ENCODE measurements at places on chromosomes 4 and X.

DNA sequence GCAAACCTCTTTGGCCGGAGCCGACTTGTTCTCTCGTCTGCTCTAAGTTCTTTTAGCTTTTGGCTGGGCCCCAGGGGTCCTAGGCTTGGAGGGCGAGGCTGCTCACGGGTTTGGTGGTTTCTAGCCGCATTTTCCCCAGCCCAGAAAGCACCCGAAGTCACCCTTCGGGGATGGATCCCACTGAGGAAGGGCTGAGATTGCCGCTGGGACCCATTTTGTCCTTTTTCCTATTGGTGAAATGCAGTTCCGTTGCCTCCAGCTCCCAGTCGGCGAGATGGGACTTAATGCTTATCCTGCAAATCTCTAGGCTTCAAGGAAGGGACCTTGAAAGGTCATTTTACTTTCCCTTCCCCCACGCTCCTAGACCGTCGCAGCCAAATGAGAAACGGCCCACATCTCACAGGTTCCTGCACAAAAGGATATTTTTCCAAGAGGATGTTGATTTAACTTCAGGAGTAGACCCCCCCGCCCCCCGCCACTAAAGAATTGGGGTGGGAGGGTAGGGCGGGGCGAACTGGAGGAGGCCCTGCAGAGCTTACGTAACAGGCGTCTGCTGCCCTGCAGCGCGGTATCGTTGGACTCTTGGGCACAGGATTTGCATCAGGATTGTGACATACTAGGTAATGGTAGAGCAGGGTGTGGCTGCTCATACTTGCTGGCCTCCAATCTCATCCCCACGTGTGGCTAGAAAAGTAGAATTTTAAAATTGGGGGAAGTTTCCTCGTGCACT, 564 bp downstream of the PGK1 start:
- DNase-seq = peak; percentile 31

- no peak for DNase-seq
These were observed 183.7 kb downstream of the DKK2 start for GRCh38 chr4:106852426-106852825.

GRCh38 chrX:44317181-44317580, 26.3 kb downstream of the EFHC2 start:
- no peak for DNase-seq

DNA sequence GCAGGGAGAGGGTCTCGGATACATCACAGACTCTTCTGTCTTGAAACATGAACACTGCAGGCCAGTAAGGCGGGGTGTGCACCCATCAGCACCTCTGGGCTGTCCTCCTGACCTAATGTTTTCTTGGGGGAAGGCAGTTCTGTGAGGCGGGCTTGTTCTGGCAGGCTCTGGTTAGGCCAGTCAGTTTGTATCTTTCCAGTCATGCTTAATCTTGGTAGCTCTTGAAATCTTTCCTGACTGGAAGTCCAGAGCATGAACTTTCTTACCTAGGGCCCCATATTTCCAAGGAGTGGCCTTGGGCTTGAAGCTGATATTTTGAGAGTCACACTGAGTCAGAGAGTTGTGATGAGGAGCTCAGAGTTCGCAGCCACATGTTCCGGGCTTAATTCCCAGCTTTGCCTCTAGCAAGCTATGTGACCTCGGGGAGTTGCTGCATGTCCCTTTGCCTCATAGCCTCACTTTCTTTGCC, 54.2 kb upstream of the RASSF6 start:
- DNase-seq = no peak

- DNase-seq = peak; percentile 44
These were observed 289.7 kb downstream of the SHOX start for GRCh38 chrX:920234-920799.

DNA sequence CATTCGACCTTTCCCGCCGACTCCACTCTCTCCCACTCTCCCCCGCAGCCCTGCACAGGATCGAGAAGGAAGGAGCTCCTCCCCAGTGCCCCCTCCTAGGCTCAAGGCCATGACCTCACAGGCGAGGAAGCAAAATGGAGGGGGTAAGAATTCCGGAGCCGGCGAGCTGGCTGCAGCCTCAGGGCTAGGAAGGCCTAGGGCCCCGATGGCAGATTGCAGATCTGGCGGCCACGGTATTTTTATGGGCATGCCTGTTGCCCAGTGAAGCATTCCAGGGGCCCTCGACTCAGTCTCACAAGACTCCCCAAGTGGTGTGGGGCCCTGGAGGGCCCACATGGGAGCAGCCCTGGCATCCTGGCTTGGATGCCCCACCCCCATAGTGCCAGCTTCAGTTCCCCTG, 942 bp upstream of the L1CAM start:
- DNase-seq = peak; percentile 51

- DNase-seq = no peak
These were observed 50.5 kb upstream of the UGT2B4 start for GRCh38 chr4:69546134-69546765.

DNA sequence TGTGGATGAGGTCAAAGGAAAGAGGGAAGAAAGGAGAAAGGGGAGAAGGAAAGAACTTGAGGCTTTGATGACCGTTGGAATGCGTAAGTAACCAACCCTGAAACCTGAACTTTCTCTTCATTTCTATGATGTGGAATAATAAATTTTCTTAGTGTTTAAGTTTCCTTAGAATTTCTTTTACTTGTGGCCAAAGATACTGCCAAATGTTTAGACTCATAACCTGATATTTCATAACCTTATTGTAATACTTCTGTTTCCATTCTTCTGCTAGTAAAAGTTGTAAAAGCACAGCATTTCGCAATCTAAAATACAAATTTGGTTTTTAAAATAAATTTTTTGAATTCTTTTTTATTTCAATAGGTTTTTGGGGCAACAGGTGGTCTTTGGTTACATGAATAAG, 258.5 kb upstream of the GIMD1 start:
- no peak for DNase-seq

GRCh38 chr4:40256329-40256728, 59.5 kb downstream of the RHOH start:
- DNase-seq = no peak

DNA sequence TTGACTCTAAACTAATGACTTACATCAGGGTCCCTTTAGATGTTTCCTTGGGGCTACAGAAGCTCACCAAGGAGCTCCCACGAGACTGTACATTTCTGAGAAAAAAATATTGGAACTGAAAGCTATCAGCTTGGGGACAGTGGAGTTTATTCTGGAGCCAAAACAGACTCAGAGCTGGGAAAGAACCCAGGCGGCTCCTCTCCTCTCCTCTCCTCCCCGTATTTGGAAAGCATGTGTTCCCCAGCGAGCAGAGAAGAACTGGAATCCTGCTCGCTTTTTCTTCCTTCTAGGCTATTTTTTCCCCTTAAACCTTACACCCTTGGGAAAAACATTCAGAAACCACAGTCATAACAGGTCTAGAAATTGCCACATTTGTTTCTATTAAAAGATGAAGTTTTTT, 4.3 kb upstream of the MAP7D3 start:
- DNase-seq = no peak

GRCh38 chrX:69127466-69127865, 37.8 kb downstream of the PJA1 start:
- DNase-seq = no peak

GRCh38 chr4:47667552-47667951, 170.3 kb downstream of the CORIN start:
- no peak for DNase-seq

GRCh38 chr4:157294575-157294974, 74.0 kb downstream of the GRIA2 start:
- no peak for DNase-seq

- DNase-seq = no peak
These were observed 341.1 kb downstream of the GBA3 start for GRCh38 chr4:23033796-23034195.

GRCh38 chrX:68376373-68376772, 56.9 kb downstream of the OPHN1 start:
- no peak for DNase-seq

Measured in renal pelvis (tissue), 12 donors.